ENCODE measurements at places on chromosomes 11 and 22. TPM values are rescaled to one million over a fixed set of nuclear protein-coding genes. Genes with fewer than 3 reads are reported as not detected.

GRCh38 chr11:104876861-104877431, 21.3 kb downstream of the CASP12 start:
- H3K27ac ChIP-seq: no peak overlapping the region
- H3K4me1 ChIP-seq: no peaks in the 10 kb centered on the region
- no peak for DNase-seq
- no peaks in the 10 kb centered on the region for H3K27me3 ChIP-seq

SUSD2 gene
- 51.0 TPM for total RNA-seq

SLC37A2 gene
- total RNA-seq: 1.5 TPM

CLCF1 gene
- 32.6 TPM for total RNA-seq

CDC42BPG gene
- total RNA-seq: not detected

Data from ascending aorta (tissue), 2 donors.